Effector CD8-positive, alpha-beta T cell (primary cell): ENCODE measurements at places on chromosomes 6 and 20.

DNA sequence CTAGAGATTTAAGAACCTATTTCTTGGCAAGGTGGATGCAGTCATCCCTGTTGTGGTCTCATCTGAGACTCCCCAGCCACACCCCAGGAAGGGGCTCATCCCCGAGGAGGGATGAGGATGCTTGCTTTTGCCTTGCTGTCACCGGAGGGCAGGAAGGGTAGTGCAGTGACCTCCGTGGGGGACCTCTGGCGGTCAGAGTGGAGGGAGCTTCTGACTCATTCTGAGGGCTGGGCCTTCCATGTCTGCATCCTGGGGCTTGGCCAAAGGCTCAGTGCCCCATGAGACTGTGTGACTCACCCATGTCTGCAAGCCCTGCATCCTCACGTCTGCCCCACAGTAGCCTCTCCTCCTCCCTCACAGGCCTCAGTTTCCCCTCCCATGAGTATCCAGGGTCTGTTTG is 38.7 kb downstream of the UQCC2 start:
- no peak for DNase-seq

DNA sequence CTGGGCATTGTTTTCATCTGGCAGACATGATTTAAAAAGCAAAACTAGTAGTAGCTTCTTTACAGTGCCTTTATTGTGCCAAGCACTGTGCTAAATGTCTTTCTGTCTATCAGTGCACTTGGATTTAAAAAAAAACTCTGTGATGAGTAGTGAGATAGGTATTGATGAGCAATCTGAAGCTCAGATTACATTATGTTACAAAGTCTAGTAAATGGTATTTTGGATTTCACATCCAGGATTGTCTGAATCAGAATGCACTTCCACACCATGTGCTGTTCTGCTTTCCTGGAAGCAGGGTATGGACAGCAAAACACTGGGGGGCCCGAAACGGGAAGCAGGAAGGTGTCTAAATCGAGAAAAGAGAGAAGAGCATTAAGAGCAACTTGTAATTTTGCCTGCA is 103.4 kb upstream of the CCN2 start:
- DNase-seq = no peak

- DNase-seq = no peak
Observed at GRCh38 chr6:30824698-30825097, 59.6 kb upstream of the DDR1 start.

- no peak for DNase-seq
Observed at GRCh38 chr6:44063561-44064059, 63.6 kb downstream of the MRPL14 start.

GRCh38 chr6:5102267-5102970 is 17.3 kb downstream of the PPP1R3G start:
- no peak for DNase-seq

- no peak for DNase-seq
Observed at GRCh38 chr6:94217836-94218235, 798.5 kb upstream of the EPHA7 start.

- DNase-seq = no peak
Observed at GRCh38 chr6:149032599-149033405, 284.7 kb upstream of the TAB2 start.

DNA sequence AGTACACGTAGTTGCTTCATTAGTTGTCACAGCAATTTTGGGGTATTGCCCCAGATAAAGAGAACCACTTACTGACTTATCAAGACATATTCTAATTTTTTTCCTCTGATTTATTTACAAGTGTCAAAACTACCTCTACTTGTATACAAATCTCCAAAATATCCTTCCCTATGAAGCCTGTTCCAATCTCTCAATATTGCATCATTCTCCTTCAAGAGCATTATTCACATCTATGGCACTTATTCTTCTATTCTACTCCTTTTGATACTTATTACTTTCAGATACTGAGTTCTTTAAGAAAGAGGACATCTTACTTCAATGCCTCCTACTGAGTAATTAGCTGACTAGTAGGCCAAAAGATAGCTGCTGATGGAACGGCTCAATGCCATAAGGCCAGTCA is 105.2 kb downstream of the SMLR1 start:
- no peak for DNase-seq

DNA sequence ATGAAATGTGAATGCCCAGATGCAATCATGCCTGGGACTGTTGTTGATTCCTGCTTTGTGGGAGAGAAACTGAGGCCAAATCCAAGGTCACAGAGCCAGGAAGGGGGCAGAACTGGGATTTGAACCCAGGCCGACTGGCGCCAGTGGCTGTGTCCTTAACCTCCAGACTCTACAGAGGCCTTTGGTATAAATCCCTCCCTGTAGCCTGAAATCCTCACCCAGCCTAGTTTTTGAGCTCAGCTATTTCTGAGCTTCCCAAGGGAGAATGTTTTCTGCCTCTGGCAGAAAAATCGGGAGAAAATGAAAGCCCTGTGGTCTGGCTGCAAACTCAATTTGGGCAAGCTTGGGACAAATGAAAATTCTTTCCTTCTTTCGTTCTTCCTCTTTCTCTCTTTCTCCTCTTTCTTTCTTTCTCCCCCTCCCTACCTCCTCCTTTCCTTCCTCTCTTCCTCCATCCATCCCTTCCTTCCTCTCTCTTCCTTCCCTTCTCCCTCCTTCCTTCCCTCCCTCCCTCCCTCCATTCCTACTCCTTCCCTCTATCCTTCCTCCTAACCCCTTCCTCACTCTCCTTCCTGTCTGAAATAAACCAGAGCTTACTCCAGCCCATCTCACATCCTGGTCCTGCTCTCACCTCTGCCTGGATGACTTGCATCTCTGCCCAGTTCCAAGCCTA is 34.9 kb downstream of the SNAI1 start:
- DNase-seq = no peak

DNA sequence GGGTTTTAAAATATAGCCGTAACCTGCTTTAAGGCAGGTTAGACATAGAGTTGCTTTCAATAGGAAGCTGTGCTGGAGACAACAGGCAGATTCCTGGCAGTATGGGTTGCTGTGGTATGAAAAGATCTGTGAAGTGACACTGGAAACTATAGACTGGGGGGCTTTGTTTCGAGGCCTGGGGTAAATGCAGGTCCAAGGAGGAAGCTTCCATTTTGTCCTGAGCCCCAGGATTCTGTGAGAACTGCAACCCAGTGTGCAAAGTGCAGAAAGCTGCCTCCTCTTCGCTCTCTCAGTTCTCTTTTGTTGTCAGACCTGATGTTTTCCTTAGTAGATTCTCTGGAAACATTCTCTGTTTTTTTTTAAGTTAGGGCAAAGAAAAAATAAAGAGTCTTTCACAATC is 86.9 kb downstream of the LYRM4 start:
- no peak for DNase-seq

GRCh38 chr6:130158056-130158455 is 64.7 kb downstream of the SAMD3 start:
- DNase-seq = no peak

DNA sequence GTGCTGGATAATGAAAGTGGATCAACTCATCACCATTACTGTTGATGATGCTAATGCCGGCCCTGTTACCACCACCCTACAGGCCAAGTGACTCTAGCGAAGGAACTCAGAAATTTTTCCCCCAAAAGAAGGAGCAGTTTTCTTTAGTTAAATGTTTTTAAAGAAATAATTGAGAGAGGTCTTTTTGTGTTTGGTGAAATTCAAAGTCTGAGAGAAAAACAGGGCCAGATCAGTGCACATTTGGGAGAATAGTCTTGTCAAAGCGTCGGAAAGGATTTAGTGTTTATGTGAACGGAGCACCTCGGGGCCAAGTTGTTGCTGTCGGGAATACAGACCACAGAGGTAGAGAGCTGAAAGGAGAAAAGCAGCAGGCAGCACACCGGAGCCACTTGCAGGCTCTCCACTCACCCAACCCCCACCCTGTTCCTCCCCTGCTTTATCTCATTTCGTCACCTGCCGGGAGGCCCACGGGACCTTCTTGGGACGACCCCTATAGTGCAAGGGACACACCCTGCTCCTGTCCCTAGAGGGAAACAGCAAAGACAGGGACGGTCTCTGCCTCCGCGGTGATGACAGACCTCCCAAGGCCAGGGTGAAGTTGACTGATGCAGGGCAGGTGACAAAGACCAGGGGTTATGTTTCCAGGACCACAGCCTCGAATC is 6.8 kb downstream of the TFAP2B start:
- DNase-seq = no peak

DNA sequence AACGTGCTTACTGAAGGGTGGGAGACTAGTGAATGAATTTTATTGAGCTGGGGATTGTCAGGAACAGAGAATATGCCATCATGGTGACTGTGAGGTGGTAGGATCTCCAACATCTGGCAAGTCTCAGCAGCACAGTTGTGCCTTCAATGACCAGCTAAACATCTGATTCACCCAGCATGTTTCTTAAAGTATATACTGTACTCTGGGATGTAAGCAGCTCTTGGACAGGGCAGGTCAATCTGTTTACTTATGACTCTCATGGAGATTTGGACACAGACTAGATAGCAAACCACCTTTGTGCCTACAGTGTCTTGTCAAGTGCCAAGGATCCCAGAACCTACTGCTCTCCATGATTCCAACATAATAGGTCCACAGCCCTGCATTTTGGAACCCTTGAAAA is 801.0 kb upstream of the CITED2 start:
- no peak for DNase-seq

DNA sequence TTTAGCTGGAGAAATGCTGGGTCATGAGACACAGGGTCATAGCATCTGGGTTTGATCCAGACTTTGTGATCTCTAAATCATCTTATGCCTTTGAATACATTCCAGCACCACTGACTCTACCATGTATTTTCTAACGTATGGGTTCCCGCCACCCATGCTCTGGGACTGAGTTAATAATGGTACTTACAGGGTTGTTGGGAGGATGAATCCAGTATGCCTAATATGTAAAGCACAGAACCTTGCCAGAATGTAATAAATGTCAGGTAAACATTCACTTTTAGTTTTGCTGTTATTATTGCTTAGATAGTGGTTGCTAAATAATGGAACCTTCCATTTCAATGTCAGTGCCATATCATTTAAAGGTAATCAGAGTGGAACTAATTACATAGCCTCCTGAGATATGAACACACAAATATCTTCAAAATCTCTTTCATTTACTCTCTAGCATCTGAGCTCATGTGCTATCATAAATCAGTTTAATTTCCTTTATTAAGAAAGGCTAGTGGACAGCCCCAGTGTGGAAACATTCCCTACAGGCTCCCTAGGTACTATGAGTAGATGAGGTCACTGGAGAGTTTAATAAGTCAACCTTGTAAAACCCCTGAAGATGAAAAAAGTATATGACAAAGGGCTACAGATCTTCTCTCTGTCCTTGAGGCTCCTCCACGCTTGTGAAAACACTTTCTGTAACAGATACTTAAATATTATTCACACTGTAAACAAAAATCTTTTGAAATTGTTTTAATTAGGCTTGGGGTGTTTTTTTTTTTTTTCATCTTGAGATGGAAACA is 226.6 kb downstream of the ALDH8A1 start:
- no peak for DNase-seq

- no peak for DNase-seq
Observed at GRCh38 chr6:100806296-100806695, 74.8 kb downstream of the ASCC3 start.

DNA sequence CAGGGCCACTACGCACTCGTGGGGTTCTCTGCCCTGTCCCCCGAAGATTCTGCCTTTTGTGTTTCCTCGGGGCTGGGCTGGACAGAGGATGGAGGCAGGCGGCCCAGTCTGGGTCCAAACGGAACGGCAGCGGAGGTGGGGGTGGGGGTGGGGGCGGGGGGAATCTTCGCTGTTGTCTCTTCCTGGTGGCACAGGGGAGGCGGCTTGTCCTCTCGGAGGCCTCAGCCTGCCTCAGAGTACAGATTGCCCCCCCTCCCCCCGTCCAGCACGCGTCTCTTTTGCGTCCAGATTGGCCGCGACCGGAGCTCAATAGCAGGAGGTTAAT is 1.4 kb upstream of the INSM1 start:
- no peak for DNase-seq

DNA sequence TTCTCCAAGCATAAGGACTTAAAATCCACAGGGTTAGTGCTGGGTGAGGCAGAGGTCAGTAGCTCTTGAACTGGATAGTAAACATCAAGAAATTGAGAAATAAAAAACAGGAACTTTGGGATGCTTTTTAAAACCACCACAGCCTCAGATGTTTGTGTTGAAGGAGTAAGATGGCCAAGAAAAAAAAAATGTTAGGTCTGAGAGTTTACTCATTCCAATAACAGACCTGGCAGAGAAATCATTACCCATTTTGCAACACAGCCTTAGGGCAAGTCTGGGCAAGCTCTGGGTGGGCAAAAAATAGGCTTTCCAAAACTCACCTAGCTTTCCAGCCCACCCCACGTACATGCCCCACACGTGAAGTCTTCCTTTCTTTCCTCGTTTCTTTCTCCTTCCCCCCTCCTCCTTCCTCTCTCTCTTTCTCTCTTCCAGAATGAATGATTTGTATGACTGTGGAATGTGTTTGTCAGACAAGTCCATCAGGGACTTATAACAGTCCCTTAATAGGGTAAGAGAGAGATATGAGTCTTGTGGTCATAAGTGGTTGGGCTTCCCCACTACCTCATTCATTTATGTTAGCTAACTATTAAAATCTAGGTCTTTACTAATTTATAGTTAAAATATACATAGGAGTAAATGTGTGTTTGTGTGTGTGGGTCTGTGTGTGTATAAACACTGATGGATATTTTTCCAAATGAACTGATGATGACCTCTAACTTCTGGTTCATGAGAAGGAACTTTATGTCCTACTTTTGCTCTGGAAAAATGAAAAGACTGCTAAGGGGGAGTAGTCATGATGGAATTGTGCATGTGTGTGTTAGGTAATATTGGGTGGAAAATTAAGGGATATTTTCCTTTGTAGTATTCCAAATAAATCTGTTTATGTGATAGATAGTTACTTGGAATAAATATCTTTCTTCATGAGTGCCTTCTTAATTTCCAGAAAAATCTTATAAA is 18.0 kb upstream of the DSE start:
- DNase-seq = no peak

DNA sequence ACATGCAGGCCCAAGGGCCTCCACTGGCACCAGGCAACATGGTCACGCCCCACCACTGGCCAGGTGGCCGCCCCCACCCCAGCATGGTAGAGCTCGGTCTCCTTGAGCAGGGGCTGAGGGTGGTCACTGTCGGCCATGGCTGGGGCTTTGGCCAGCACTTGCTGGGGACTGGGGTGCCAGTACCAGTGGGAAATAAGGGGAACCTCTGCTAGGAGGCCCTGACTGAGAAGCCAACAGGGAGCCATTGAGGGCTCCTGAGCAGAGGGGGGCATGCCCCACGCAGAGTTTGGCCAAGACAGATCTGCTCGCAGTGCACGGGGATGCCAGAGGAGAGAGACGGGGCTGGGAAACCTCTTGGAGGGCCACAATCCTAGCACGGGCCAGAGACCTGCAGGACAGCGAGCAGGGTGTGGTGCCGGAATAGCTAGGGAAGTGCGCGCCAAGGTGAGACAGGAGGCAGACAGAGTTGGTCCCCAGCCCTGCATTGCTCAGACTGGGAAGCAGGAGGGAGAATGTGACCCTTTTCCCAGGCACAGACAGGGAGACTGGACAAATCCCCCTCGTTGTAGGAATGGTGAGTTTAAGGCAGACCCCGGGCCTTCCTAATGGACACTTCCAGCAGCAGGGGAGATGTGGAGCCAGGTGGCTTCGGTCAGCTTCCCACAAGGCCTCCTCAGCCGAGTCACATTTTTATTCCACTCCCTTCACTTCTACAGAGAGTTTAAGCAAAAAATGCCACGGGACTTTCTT is 179.0 kb upstream of the CST7 start:
- DNase-seq = no peak
